Jurkat, Clone E6-1 (cell line): ENCODE measurements at places on chromosomes 7 and 10.

GRCh38 chr7:70044064-70044463 lies 445.8 kb downstream of the AUTS2 start:
- DNase-seq = no peak

GRCh38 chr10:89580243-89580642 lies 44.8 kb upstream of the SLC16A12 start:
- no peak for DNase-seq

- DNase-seq = no peak
Measured at GRCh38 chr10:12635127-12635541, 285.8 kb downstream of the CAMK1D start.

- no peak for DNase-seq
Measured at GRCh38 chr10:127252818-127253217, 56.4 kb upstream of the INSYN2A start.

DNA sequence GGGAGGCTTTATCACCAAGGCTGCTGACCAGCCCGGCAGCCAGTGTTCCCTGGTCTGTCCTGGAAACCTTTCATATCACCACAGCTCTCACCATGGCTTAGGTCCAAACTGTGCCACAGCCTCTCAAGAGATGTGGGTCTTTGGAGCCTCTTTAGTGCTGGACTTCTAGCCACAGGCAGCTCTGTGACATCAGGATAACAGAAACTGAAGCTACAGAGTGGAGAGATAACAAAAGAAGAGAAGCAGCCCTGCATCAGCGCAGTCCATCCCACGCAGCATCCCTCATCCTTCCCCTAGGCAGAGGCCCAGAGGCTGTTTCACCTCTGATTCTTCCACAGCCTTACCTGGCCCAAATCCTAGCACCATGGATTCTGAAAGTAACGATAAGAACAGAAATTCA lies 187.9 kb upstream of the KMT2E start:
- no peak for DNase-seq

DNA sequence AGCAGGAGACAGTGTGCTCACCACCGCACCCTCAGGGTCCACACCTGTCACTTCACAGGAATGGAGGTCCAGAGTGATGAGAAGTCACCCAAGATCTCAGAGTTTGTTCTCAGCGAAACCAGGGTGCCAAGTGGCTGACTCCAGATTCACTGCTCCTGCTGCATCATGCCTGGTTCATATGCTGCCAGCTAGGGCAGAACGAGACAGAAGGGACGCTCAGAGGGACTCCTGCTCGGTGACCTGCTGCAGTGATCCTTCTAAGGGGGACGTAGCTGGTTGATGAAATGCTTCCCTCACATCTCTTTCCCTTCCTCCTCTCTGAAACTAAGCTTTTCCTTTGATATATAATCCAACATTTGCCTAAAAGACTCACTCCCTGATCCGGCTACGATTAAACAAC lies 248.5 kb downstream of the SFMBT2 start:
- no peak for DNase-seq

GRCh38 chr7:95099106-95099505 lies 191.7 kb downstream of the PPP1R9A start:
- DNase-seq = no peak

DNA sequence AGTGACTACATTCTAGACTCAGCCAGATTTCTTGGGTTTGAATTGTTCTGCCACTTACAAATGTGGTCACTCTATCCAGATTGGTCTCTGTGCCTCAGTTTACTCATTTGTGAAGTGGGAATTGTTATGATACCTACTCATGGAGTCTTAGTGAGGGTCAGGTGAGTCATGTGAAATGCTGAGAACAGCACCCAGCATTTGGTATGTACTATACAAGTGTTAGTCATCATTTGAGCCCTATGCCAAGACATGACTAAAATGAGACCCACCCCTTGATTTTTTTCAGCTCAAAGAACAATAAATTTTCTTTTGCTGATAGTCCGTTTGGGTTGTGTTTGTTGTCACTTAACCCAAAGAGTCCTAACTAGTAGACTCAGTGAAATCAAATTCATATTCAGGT lies 92.8 kb downstream of the CHN2 start:
- no peak for DNase-seq

DNA sequence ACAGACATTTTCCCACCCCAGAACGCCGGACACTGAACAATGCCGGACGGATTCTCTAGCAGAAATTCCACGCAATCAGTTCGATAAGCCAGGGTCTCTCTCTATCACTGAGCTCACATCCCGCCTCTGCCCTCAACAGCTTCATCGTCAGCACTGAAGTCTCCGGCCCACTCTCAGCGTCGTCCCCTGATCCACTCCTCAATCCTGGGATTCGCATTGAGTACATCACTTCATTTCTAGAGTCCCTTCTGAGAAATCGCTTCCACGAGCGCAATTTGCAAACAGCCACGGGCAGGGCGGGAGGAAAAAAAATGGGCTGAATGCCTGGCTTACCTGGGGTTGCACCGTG lies 365 bp downstream of the YME1L1 start:
- DNase-seq = no peak

DNA sequence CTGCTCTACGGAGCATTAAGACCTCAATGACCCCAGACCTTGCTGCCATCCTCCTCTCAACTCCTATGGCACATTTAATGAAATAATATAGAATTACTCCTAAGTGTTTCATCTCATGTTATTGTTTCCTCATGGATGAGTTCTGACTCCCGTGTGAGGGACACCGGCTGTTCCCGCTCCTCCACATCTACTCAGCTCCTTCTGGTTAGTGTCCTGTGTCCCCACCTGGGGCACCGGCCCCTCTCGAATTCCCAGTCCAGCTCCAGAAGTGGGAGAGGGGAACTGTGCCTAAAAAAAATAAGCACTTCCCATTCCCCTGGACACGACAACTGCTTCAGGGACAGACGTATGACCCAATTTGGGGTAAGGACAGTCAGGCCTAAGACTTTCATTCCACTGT lies 58.3 kb downstream of the PIP4K2A start:
- DNase-seq = no peak

DNA sequence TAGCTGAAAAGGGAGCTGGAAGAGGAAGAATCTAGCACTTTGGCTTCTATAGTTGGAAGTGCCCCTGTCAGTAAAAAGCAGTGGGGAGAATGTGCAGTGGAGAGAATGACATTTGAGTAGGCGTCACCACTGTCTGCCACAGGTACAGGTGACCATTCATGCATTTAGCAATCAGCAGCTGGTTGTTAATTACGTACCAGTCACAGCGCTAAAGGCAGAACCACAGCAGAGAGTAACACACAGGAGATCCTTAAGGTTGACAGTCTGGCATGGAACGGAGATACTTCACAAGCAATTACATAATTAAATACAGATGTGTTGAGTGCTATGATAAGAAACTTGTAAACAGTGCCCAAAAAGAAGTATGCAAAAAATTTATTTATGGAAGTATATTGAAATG lies 24.8 kb downstream of the C10orf67 start:
- DNase-seq = no peak

DNA sequence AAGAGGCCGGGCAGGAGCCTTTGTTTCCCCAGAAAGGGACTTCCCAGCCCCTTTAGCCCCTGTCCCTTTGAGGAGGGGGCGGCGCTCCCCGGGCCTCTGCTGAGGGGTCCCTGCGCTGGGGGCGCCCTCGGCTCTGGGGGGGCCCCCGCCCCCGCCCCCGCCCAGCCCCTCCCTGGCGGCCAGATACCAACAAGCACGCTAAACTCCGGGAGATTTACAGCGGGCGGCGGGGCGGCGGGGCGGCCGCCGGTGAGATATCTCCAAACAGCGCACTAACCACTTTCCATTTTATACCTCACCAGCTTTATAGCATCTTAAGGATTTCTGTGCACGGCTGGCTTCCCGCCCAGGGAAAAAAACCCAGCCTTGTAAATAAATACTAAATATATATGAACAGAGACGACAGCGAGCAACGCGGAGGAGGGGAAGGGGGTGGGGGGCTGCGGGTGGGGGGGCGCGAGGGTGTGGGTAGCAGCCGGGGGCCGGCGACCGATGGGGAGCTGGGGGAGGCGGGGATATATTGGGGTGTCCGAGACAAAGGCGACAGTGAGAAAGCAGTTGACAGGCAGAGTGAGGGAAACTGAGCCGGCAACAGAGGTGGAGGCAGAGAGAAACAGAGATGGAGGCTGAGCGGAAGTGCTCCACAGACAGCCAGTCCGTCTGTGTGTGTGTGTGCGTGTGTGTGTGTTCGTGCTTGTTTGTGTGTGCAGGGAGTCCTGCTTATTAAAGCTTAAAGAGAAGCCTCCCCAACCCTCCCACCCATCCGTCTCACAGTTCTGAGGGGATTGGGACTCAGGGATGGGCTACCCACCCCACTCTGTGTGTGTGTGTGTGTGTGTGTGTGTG lies 85.8 kb downstream of the HIF1AN start:
- peak; percentile 14 for DNase-seq

DNA sequence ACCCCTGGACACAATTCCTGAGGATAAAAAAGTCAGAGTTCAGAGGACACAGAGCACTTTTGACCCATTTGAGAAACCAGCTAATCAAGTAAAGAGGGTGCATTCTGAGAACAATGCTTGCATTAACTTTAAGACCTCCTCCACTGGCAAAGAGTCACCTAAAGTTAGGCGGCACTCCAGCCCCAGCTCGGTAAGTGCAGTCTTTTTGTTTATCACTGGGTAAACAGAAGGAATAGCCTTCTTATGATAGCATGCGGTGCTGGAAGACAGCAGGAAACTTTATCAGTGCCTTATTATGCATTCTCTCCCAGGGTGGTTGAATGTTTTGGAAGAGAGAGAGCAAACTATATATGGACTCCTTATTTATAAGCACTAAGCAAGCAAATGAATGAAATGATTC lies 130.5 kb downstream of the CDK14 start:
- no peak for DNase-seq

DNA sequence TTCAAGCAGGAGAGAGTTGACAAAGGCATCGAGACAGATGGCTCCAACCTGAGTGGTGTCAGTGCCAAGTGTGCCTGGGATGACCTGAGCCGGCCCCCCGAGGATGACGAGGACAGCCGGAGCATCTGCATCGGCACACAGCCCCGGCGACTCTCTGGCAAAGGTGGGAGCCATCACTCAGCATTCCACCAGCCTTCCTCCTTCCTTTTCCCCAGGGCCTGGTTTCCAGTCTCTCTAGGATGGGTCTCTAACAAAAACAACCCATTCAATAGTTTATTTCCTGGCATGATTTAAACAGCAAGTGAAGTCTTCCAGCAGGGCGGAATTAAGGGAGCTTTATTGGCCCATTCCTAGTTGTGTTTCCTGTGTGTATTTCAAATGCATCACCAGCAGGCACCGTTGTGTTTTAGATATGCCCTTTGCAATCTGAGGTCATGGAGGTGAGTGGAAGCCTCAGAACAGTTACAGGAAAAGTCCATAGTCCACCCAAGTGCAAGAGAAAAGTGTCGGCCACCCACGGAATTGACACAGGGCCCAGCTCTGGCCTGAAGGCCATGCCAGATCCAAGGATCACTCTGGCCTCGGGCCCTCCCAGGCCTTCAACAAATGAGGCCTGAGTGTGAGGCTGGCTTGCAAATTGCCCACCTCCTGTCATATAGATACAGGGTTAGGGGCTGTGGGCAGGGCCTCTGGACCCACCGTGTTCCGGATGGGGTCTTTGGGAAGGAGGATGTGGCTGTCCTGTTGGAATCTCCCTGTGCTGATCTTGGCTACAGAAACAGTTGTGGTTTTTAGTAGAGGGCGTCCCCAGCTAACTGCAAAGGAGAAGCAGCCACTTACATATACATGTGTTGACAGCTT lies 46.9 kb upstream of the TRIM8 start:
- DNase-seq = no peak

DNA sequence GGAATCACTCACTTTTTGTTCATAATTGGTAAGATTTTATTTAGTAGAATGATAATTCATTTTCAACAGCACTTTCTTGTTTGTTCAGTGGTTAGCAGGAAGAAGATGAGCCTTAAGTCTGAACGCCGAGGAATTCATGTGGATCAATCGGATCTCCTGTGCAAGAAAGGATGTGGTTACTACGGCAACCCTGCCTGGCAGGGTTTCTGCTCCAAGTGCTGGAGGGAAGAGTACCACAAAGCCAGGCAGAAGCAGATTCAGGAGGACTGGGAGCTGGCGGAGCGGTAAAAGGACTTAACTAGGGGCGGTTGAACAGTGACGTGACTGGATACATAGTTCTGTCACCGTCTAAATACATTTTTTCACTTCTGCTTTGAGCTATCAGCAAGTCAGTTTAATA lies 31.3 kb downstream of the RABGEF1 start:
- no peak for DNase-seq

DNA sequence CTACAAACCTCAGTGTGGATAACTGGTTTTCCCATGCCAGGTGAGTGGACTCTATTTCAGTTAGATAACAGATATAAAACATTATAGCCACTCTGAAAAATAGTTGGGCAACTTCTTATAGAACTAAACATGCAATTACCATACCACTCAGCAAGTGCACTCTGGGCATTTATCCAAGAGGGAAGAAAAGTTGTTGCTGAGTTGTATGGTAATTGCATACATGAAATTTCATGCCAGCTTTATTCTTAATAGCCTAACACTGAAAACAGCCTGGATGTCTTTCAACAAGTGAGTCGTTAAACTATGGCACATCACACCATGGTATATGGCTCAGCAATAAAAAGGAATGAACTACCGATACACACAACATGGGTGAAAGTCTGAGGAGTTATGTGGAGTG lies 10.6 kb upstream of the UPP1 start:
- DNase-seq = no peak

DNA sequence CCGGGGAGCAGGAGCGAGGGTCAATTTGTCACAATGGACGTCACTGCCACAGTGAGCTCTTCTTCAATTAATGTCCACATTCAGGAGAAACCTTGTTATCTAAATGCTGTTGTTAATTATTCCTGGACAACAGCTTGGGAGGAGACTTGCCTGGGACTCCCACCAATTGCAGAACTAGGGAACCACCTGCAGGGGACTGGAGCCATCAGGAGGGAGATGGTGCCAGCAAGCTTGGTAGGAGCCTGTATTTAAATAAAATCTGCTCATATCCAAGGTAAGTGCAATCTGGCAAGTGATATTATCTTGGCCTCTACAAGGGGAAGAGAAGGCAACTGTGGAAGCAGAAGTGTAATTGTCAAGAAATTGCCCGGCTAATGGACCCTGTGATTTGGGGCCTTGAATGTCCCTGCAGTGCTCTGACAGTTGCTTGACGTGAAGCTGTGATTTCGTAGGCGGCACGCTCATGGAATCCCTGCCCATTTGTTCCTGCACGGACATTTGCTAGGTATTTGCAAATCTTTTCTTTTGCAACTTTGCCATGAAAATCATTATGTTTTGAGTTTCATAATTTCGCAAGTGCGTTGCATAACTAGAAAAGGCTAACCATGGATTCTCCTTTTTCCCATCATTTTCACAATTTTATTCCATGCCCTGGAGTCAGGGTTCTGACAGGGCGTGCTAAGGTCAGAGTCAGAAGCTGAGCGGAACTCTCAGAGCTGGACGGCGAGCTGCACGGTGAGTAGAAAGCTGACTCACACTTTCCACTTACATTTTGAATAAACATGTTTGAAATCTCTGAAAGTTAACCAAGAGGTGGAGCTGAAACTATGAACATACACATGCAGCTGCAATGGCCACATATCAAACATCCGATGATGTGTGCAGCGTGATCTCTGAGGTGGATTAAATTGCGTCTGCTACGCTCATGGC lies 84.9 kb upstream of the TCERG1L start:
- no peak for DNase-seq
